ENCODE measurements at places on chromosomes 13 and 19. TPM values are rescaled to one million over a fixed set of nuclear protein-coding genes. Genes with fewer than 3 reads are reported as not detected.

- H3K36me3 ChIP-seq: no peaks in the 10 kb centered on the region
- no peak for DNase-seq
- peaks cover 29% of the 10 kb centered on the region for H3K4me1 ChIP-seq
Measured at GRCh38 chr19:11268783-11269267, 6.5 kb upstream of the DOCK6 start.

GRCh38 chr13:73684286-73684685 lies 449.9 kb downstream of the KLF12 start:
- no peak overlapping the region for H3K4me3 ChIP-seq
- no peaks in the 10 kb centered on the region for H3K36me3 ChIP-seq
- H3K27me3 ChIP-seq: no peaks in the 10 kb centered on the region
- H3K4me1 ChIP-seq: peaks cover 10% of the 10 kb centered on the region

DNA sequence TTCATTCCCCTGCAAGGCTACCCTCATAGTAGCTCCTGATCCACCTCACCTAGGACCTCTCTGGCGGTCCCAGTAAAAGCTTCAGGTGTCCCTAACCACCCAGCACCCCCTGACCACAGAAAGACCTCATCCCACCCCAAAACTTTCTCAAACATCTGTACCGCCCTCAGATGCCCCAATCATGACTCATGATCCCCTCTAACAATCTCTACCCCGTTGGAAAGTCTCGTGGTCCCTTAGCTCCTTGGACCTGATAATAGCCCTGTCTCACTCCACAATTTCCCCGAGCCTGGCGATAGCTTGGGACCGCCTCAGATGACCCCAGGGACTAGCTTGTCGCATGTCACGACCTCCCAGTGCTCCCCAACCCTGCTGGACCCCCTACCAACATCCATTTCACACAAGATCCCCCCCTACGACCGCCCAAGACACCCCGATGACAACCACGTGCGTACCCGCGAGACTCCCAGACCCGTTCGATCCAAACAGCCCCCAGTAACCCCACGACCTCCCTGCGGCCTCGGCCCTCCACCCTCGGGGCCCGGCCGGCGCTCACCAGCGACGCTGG lies 450 bp downstream of the NDUFA11 start:
- DNase-seq: no peak
- H3K4me3 ChIP-seq: peak overlapping the region; percentile 97
- peak overlapping the region; percentile 89 for H3K27ac ChIP-seq
- peaks cover 7% of the 10 kb centered on the region for H3K4me1 ChIP-seq

DNA sequence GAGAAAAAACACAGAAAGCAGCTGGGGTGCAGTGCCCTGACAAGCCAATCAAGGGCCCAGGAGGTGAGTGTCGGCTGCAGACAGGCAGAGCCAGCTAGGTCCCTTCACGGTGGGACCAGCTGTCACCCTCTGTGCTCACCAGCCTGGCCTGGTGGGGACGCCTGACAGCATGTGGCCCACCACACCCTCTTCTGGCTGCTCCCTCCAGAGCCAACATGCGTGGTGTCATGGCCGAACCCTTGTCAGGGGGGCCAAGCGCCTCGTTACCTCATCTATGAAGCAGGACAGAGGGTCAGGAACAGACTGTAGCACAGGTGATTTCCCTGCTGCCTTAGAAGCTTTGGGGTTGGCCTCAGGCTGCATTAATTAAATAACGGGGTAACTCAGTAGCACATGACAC lies 40.0 kb upstream of the ISYNA1 start:
- no peaks in the 10 kb centered on the region for H3K27me3 ChIP-seq
- 0 out of 2 replicates have a peak overlapping the region, but pooled peaks have one; percentile 36 for H3K27ac ChIP-seq
- no peaks in the 10 kb centered on the region for H3K36me3 ChIP-seq
- DNase-seq: no peak
- H3K4me3 ChIP-seq: no peak overlapping the region
- peaks cover 22% of the 10 kb centered on the region for H3K4me1 ChIP-seq

DNA sequence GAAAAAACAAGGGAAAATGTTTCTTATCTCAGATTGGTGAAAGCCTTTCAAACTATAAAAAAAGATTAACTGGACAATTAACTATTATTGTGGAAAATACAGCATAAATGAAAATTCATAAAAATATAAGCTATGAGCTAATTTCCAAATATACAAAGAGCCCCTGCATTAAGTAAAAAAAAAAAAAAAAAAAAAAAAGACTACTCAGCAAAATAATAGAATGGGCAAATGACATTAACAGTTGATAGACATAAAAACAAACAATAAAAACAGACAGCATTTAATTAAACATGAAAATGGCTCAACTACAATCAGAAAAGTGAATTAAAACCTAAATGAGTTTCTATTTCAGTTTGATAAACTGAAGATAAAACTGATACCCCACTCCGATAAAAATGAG lies 77.5 kb downstream of the RBM26 start:
- H3K27ac ChIP-seq: no peak overlapping the region
- no peak overlapping the region for H3K4me3 ChIP-seq
- no peaks in the 10 kb centered on the region for H3K27me3 ChIP-seq
- no peak for DNase-seq

- H3K4me1 ChIP-seq: peaks cover 12% of the 10 kb centered on the region
- H3K27me3 ChIP-seq: no peaks in the 10 kb centered on the region
- H3K27ac ChIP-seq: no peak overlapping the region
- no peak overlapping the region for H3K4me3 ChIP-seq
- no peaks in the 10 kb centered on the region for H3K36me3 ChIP-seq
Measured at GRCh38 chr13:113028336-113029060, 59.5 kb downstream of the MCF2L start.

DNA sequence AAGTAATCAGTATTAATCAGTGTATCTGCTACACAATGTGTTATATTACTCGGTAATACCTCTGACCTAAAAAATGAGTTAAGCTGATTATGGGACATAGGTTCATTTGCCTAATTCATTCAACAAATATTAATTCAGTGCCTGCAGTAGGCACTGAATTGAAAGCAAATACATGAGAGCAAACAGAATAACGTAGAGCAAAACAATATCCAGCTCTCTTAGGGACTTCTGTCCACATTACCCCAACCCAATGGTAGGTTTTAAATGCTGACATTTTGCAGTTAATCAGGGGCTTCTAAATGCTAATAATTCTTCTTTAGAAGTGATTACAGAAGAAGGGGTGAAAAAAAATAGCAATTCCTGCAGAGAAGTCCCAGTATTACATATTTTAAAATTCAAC lies 4.9 kb downstream of the RCBTB2 start:
- H3K27ac ChIP-seq: no peak overlapping the region
- 0 out of 2 replicates have a peak, but pooled peaks cover 5% of the 10 kb centered on the region for H3K4me1 ChIP-seq
- DNase-seq: no peak
- no peaks in the 10 kb centered on the region for H3K36me3 ChIP-seq
- no peaks in the 10 kb centered on the region for H3K27me3 ChIP-seq

- no peak overlapping the region for H3K27ac ChIP-seq
- H3K4me1 ChIP-seq: no peaks in the 10 kb centered on the region
- no peaks in the 10 kb centered on the region for H3K36me3 ChIP-seq
- H3K4me3 ChIP-seq: peak overlapping the region; percentile 68
Measured at GRCh38 chr19:6457958-6458694, 1.5 kb downstream of the SLC25A23 start.

DNA sequence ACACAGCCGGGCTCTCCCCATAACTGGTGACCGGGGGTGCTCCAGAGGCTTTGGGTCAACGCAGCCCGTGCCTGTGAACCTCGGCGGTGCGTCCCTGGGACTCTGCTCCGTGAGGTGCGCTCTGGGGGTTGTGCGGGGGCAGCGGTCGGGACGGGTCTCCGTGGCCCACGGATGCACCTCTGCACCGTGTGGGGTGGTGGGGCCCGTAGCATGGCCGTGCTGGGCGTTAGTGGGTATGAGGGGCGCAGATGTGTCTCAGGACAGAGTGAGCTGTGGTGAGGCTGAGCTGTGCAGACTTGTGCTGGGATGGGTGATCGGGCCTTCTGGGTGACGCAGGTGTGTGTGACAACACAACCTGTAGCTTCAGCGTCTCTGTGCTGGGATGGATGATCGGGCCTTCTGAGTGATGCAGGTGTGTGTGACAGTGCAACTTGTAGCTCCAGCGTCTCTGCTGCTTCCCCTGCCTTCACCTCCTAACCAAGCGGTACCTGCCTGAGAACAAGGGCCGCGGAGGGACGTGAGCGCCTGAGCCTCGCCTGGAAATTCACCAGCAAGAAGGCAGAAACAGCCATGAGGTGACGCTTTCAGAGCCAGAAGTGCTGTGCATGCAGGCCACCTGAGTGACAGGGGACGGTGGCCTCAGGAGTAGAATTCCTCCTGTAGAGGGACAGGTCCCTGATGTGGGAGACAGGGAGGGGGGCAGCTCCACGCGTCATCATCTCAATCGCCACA lies 599 bp downstream of the ZNF331 start:
- H3K4me1 ChIP-seq: peaks cover 17% of the 10 kb centered on the region
- DNase-seq: peak; percentile 12
- H3K4me3 ChIP-seq: peak overlapping the region; percentile 56
- no peaks in the 10 kb centered on the region for H3K36me3 ChIP-seq
- no peaks in the 10 kb centered on the region for H3K27me3 ChIP-seq

DNA sequence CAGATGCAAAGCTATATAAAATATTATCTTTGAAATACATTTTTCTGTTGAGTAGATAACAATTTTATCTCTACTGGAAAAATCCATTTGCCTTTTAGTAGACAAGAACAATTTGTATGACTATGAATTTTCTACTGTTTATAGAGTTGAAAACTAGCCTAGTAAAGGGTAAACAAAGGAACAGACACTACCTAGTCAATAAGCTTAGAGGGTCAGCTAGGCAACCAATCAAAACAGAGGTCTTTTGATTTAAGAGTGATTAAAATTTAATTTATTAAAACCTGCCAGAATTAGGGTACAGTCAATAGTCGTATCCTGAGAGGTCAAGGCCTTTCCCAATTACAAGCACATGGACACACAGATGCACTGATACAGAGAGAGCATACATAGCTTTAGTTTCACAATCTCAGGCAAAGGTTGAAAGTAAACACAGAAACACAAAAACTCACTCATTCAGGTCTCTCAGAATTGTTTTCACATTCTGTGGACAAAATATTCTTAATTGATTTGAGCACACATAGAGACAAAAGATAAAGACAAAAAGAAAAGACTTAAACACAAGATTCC lies 24.5 kb upstream of the GPC6 start:
- H3K27me3 ChIP-seq: no peaks in the 10 kb centered on the region
- no peaks in the 10 kb centered on the region for H3K36me3 ChIP-seq
- H3K4me3 ChIP-seq: no peak overlapping the region

DNA sequence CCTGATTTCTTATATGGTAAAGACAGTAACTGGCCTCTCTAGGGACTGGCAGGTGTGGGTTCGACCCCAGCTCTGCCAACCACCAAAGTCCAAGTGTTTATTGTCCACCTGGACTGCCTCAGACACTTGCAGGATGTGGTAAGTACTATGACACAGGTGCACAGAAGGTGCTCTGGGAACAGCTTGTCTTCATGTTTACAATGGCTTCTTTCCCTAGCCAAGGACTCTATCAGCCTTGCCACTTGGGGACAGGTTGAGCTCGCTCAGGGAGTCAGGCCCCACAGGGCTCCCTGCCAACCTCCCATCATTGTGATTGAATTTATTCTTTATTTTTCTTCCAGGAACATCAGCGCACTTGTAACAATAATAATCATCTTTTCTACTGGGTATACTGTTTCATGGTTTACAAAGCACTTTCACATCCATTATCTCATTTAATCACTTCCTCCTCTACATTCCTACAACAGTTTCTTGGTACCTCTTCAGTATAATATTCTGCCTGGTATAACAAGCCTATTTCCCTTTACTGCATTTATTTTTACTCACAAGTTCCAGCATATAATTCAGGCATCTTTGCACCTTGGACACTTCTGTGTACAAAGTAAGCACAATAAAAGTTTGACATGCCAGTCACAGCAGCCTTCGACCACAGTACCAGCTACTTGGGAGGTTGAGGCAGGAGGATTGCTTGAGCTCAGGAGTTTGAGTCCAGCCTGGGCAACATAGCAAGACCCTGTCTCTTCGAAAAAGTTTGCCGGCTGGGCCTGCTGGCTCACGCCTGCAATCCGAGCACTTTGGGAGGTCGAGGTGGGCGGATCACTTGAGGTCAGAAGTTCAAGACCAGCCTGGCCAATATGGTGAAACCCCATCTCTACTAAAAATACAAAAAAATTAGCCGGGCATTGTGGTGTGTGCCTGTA lies 24.2 kb upstream of the GATAD2A start:
- DNase-seq: no peak
- H3K36me3 ChIP-seq: no peaks in the 10 kb centered on the region
- 0 out of 2 replicates have a peak overlapping the region, but pooled peaks have one; percentile 2 for H3K27ac ChIP-seq

DNA sequence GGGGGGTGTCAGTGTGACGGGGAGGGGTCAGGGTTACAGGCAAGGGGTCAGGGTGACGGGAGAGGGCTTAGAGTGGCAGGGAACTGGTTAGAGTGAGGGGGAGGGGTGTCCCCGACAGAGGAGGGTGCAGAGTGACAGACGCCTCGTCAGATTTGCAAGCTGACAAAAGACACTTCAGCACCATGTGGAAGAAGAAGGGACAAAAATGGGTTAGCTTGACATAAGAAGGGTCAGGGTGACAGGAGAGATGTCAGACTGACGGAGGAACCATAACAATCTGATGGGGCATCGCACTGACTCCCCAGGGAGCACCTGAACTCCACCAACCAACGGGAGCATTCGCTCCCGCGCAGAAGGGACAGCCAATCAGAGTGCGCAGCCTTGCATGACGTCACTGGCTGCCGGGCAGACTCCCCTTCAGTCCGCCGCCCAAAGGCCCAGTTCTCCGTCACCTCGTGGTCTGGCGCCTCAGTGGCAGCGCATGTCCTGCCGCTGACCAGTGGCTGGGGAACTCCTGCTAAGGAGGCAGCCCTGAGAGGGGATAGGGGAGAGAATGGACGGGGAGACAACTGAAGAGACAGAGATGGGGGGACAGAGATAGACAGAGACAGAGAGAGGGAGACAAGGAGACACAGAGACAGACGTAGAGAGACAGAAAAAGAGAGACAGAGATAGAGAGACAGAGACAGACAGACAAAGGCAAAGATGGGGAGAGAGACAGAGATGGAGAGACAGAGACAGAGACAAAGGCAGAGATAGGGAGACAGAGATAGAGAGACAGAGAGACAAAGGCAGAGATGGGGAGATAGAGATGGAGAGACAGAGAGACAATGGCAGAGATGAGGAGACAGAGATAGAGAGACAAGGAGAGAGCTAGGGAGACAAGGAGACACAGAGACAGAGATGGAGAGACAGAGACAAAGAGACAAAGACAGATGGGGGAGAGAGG lies 30.2 kb downstream of the C19orf81 start:
- peaks cover 74% of the 10 kb centered on the region for H3K27me3 ChIP-seq
- H3K27ac ChIP-seq: no peak overlapping the region
- H3K4me1 ChIP-seq: no peaks in the 10 kb centered on the region
- H3K36me3 ChIP-seq: no peaks in the 10 kb centered on the region
- H3K4me3 ChIP-seq: no peak overlapping the region

Gene LYPD3
- total RNA-seq: 70.8 TPM

Gene LMTK3
- 13.9 TPM for total RNA-seq

Gene RYR1
- 1.5 TPM for total RNA-seq

Gene GPR183
- total RNA-seq: not detected

Gene ZNF331
- 39.2 TPM for total RNA-seq

Data from PC-9 (cell line).